GM12878 (cell line): ENCODE measurements at places on chromosomes 16 and 17.

GRCh38 chr17:63966646-63967264 is 6.0 kb downstream of the SCN4A start:
- peak; percentile 60 for DNase-seq

- no peak for DNase-seq
Measured at GRCh38 chr16:66030036-66030435, 336.5 kb upstream of the CDH5 start.

GRCh38 chr17:36533935-36534839 is 481 bp downstream of the MYO19 start:
- DNase-seq: peak; percentile 24

DNA sequence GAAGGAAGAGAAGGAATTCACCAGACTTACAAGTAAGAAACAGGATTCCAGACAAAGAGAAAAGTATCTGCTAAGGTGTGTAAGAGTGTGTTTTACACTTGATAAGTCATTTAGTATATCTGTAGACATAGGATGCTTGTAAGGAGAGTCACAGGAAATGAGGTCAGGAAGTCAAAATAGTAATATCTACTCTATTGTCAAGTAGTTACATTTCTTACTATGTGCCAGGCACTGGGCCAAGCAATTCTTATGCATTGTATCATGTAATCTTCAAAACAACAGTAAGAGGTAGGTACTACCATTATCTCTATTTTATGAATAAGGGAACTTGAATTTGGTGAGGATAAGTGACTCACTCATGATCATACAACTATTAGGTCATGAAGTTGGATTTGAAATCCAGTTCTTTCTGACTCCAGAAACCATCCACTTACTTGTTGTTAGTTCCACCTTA is 129.1 kb downstream of the SNX11 start:
- DNase-seq: no peak

DNA sequence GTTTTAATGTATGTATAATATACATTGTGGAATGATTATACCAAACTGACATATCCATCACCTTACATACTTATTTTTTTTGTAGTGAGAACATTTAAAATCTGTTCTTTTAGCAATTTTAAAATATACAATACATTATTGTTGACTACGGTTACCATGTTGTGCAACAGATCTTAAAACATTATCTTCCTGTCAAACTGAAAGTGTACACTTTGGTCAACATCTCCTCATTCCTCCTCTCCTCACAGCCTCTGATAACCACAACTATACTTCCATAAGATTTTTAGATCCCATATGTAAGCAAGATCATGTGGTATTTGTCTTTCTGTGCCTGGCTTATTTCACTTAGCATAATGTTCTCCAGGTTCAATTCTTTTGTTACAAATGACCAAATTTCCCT is 7.5 kb upstream of the DNAJA2 start:
- no peak for DNase-seq

GRCh38 chr16:10308305-10309193 is 77.3 kb upstream of the ATF7IP2 start:
- peak; percentile 16 for DNase-seq

GRCh38 chr16:81291117-81291516 is 23.6 kb upstream of the GAN start:
- DNase-seq: no peak

DNA sequence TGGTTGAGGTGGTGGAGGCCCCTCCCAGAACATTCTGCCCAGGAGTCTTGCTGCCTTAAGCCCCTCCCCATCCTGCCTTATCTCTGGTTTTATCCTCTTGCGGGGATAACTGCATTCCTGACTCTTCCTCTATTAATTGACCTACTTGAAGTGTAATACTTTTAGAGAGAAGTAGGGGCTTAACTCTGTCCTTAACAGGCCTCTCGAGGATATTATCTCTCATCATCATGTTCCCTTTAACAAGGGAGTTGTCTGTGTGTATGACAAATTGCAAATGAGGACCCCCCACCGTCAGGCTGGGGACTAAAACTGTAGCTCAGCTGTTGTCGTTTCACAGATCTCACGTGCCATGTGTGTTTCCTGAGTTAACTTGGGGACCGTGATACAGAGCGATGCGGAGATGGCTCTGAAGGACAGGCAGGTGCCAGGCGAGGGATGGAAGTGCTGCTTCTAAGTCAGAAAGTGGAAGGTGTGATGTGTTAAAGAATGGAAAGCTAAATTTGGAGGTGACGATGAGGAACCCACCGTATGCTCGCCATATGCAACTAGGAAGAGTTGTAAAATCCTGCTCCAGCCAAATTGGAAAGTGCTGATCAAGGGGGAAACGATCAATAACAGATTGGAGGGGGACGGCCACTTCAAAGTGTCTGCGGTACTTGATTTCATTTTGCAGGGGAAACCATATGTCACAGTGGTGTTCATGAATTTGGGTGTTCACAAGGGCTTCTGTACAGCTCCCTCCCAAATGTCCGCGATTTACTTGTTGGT is 106.3 kb downstream of the RPTOR start:
- DNase-seq: no peak

GRCh38 chr16:81831722-81832126 is 52.6 kb downstream of the PLCG2 start:
- DNase-seq: peak; percentile 82

DNA sequence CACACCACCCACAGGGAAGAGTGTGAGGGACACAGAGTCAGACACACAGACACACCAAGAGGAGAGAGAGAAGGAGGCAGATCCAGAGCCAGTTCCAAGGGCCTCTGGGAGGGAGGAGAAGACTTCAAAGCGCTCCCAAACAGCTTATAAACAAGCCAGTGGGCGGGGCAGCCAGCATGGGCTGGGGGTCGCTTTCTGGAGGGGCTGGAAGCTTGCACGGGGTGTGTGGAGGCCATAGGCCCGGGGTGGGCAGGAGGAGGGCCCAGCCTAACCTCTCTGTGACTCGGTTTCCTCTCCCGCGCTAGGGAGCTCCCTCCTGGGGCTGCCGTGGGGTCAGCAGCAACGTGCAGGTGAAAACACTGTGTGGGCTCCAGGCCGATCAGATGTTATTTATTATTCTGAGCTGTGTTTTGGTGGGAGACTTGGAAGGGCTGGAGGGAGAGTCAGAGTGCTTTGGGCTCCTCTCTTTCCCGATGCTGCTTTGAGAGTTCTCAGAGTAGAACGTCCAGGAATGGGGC is 2.5 kb upstream of the WFIKKN2 start:
- no peak for DNase-seq

GRCh38 chr17:52451294-52451861 is 292.9 kb upstream of the CA10 start:
- no peak for DNase-seq

- DNase-seq: no peak
Measured at GRCh38 chr16:14070555-14070876, 603 bp upstream of the MRTFB start.

DNA sequence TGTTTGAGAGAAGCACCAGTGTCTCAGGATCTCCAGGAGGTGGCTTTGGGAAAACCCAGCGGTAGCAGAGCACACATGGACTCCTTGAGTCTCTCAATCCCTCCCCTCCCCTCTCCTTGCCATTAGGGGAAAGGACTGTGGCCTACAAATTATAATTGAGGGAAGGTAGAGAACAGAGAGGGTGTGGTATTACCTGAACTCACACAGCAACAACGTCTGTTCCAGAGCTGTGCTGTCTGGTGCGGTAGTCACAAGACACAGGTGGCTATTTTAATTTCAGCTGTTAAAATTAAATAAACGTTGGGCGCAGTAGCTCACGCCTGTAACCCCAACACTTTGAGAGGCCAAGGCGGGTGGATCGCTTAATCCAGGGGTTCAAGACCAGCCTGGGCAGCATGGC is 110.2 kb downstream of the ABCC6 start:
- DNase-seq: no peak

GRCh38 chr16:1981398-1981836 is at the start of gene NOXO1:
NOXO1 (minus strand) TSS chr16:1981469; CDS start chr16:1981179, 290 bp downstream.
- no peak for DNase-seq

DNA sequence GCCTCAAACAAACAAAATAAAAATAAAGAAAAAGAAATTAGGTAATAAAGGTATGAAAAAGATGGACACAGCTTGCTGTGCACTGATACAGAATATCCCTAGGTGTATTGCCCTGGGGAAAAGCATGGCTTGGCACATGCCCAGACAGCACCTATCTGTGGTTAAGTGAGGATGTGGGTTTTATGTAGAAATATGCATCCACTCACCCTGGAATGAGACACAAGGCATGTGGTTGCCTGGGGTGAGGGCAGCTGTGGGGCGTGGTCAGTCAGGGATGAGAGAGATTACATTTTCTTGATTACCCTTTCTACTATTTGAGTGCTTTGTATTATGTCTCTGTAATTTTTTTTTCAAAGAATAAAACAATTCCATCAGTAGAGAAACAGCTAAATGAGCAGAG is 6.9 kb downstream of the PLLP start:
- DNase-seq: no peak

DNA sequence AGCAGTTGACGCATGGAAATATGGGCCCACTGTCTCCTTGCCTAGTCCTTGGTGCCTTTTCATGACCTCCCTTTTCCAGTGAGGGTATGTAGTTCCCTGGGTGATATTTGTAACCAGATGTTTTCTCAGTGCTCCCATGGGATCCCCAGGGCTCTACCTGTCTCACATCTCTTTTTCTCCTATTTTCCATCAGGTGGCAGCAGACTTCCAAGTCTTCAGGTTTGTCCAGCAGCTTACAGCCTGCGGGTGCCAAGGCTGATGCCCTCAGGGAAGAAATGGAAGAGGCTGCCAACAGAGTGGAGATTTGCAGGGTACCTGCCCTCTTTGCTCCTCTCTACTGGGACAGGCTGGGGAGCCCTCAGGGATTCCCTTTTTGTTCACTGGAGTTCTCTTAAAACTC is 89.1 kb downstream of the ELAC2 start:
- DNase-seq: no peak

DNA sequence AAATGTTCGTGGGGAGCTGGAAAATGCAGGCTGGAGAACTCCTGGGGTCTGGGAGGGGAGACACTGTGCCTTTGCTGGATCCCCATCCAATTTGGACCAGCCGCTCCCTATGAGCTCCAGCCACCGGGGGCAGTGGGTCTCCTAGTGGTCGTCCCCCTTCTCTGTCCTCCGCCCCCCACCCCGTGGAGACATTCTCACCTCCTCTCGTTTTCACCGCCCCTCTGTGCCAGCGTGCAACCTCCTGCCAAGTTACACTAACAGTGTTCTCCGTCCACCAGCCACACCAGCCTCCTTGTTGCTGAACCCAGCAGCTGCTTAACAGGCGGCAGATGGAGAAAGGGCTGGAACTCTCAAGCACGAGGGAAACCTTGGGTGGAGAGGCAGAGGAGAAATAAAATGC is 67.4 kb upstream of the SOX9 start:
- no peak for DNase-seq

DNA sequence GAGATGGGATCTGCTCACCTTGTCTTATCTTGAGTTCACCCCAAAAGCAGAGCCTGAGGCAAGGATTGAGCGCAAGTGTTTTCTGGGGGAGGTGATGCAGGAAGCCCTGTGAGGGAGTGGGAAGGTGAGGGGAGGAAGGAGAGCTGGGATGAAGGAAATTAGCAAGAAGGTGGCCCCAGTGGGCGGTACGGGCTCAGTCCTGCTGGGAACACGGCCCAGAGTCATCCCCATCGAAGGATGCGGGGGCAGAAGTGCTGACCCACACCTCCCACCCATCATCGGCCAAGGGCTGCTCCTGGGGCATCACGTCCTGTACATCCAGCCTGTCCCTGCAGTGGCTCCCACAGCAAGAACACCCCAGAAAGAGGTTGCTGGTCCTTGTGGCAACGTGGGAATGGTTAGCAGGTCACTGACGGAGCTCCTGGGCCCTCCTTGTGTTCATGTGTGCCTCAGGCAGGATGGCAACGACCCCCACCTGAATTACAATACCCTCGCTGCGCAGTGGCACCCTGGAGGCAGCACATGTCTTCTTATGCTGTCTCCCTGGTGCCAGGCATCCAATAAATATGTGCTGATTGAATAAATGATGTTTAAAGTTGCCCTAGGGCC is 18.2 kb downstream of the C16orf95 start:
- DNase-seq: no peak

GRCh38 chr17:39195568-39196160 is 1.8 kb downstream of the CACNB1 start:
- DNase-seq: no peak

GRCh38 chr17:65123757-65124675 is 13.2 kb upstream of the RGS9 start:
- DNase-seq: no peak

DNA sequence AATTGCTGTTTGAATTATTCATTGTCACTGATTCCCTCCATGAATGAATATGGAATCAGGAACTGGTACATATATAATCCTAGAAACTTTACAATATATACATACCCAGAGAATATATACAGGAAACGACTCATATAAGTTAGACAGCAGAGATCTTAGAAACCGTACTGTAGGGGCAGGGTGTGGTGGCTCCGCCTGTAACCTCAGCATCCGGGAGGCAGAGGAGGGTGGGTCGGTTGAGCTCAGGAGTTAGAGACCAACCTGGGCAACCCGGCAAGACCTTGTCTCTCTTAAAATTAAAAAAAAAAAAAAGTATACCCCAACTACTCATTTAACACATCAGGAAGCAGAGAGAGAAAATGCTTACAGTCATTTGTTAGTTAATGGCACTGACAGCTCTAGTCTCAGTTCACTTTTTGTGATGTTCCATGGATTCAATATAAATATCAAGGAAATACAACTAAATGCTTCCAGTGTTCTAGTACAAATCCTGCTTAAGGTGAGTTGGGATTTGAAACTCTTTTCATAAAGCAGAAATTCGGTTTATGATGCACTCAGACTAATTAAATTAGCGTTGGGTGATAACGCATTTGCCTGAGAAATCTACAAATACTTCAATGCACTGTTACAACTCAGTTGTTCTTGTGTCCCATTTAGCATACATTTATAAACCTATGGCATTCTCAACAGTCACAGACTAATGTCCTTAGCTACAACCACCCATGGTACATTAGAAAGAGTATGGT is 5.6 kb downstream of the GLG1 start:
- no peak for DNase-seq

DNA sequence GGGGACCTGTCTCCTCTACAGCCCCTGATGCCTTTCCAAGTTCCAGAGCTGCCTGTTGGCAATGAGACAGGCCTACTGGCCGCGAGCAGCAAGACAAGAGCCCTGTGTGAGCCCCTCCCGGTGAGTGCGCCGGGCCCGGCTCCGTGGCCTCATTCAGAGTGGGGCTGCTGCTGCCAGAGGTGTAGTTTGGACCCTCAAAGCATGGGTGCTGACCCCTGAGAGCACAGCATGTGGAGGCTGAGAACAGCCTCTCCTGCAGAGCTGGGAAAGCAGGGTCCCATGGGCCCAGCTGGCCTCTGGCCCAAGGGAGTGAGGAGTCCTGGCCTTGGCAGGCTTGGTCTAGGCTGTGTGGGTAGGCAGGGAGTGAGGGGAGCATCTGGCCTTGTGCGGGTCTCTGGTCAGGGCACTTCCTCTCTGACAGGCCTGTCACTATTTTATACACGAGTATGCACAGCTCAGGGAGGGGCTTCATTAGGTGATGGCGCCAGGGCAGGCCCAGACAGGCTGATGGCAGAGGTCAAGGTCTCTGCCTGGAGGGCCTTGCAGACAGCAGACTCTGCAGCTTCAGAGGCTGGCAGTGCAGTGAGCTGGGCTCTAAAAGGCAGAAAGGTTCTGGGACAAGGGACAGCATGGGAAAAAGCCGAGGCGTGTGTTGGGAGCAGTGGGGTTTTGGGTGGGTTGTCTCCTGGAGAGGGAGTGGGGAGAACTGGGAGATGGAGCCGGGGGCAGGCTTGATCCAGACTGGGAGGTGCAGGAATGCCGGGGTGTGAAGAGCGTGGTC is 43.4 kb downstream of the ADCY7 start:
- DNase-seq: no peak

GRCh38 chr16:89177501-89177900 is 6.0 kb downstream of the CDH15 start:
- DNase-seq: no peak

GRCh38 chr16:28491230-28491969 is 474 bp downstream of the CLN3 start:
- no peak for DNase-seq

- DNase-seq: no peak
Measured at GRCh38 chr16:81530814-81531213, 86.2 kb downstream of the CMIP start.
